MCF 10A (cell line): ENCODE measurements at places on chromosomes 12 and 14. TPM values are rescaled to one million over a fixed set of nuclear protein-coding genes. Genes with fewer than 3 reads are reported as not detected.

NRL gene
- total RNA-seq = 1.3 and 2.1 TPM in 2 replicates

CLEC4A gene
- total RNA-seq = 0.79 and 1.3 TPM in 2 replicates

FAM90A1 gene
- not detected in 2 replicates for total RNA-seq

KRT6C gene
- 0.19 and 0.44 TPM in 2 replicates for total RNA-seq

DHH gene
- total RNA-seq = not detected in 2 replicates

MAPK1IP1L gene
- 118 and 123 TPM in 2 replicates for total RNA-seq

TIMELESS gene
- 10.1 and 14.0 TPM in 2 replicates for total RNA-seq

CLEC4C gene
- not detected in 2 replicates for total RNA-seq

NOVA1 gene
- total RNA-seq = not detected in 2 replicates
